Mucosa of descending colon (tissue), 3 donors: ENCODE measurements at places on chromosomes 2 and 18. TPM values are rescaled to one million over a fixed set of nuclear protein-coding genes. Genes with fewer than 3 reads are reported as not detected.
A peak's percentile ranks its signal among the peaks of the same experiment; 100 is the strongest.

- no peak for DNase-seq
Measured at GRCh38 chr18:79222790-79223189, 153.6 kb downstream of the ATP9B start.

- no peak for DNase-seq
Measured at GRCh38 chr18:68694316-68694715, 20.6 kb downstream of the TMX3 start.

DNA sequence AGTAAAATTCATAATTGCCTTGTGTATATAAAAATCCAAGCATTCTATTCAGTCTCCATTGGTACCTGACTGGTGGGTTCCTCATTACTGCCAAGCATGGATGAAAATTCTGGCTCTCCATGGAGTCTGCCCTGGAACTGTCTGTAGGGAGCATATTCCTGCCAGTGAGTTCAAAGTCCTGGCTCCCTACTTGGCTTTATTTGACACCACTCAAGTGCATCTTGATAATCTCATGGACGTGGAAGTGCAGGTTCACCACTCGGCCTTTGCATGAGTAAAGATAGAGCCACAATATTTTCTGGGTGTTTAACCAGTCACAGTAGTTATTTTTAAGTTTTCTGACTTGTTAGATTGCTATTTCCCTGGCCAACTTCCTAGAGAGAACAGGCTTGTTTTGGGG, 63.5 kb downstream of the CNTNAP5 start:
- DNase-seq = no peak

DNA sequence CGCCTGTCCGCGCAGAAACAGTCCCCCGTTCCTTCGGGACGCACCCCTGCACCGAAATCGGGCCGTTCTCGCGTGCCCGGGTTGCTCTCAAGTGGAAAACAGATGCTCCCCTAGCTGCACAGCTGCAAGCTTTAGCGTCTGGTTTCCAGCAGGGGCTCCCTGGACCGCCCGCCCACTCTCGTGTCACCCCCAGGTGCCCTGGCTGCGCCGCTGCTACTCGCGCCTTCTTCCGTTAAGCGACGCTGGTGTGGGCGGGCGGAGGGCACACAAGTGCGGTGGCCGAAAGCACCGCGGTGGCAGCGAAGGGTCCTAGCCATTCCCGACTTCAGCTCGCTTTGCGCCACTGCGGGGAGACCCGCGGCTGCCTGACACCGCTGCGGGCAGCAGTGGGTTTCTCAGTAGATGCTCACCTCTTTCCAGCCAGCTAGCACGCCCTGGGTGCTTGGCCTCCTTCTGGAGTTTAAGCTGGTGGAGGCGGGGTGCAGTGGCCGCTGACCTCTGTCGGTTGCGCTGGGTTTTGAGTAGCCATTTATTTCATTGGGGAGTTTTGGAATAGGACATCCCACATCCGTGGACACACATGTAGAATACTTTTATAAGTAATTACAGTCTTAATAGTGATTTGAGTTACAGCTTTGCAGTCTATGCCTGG, 806 bp downstream of the ZNF407 start:
- DNase-seq = peak; percentile 59

GRCh38 chr2:86284987-86285386, 52.4 kb downstream of the REEP1 start:
- no peak for DNase-seq

GRCh38 chr2:3377279-3377611, 373 bp downstream of the EIPR1 start:
- DNase-seq = no peak

GRCh38 chr18:30106356-30106755, 936.2 kb downstream of the DSC3 start:
- DNase-seq = no peak

GRCh38 chr2:111534910-111535352, 349.1 kb downstream of the ANAPC1 start:
- peak; percentile 54 for DNase-seq

GRCh38 chr2:105490204-105490603, 91.4 kb upstream of the FHL2 start:
- DNase-seq = no peak

GRCh38 chr2:197908990-197909776, 104.8 kb downstream of the PLCL1 start:
- DNase-seq = no peak

- DNase-seq = no peak
Measured at GRCh38 chr2:232139786-232140562, 178.5 kb downstream of the DIS3L2 start.

GRCh38 chr18:49510393-49511115, 23.5 kb upstream of the C18orf32 start:
- DNase-seq = peak; percentile 64

DNA sequence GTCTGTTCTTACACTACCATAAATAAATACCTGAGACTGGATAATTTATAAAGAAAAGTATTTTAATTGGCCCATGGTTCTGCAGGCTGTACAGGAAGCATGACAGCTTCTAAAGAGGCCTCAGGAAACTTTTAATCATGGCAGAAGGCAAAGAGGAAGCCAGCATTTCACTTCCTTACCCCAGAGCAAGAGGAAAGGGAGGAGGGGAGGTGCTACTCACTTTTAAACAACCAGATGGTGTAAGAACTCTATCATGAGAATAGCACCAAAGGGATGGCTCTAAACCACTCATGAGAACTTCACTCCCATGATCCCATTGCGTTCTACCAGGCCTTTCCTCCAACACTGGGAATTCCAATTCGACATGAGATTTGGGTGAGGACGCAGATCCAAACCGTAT, 344.4 kb upstream of the SLC39A10 start:
- no peak for DNase-seq

- no peak for DNase-seq
Measured at GRCh38 chr2:191777351-191777750, 69.5 kb downstream of the CAVIN2 start.

DNA sequence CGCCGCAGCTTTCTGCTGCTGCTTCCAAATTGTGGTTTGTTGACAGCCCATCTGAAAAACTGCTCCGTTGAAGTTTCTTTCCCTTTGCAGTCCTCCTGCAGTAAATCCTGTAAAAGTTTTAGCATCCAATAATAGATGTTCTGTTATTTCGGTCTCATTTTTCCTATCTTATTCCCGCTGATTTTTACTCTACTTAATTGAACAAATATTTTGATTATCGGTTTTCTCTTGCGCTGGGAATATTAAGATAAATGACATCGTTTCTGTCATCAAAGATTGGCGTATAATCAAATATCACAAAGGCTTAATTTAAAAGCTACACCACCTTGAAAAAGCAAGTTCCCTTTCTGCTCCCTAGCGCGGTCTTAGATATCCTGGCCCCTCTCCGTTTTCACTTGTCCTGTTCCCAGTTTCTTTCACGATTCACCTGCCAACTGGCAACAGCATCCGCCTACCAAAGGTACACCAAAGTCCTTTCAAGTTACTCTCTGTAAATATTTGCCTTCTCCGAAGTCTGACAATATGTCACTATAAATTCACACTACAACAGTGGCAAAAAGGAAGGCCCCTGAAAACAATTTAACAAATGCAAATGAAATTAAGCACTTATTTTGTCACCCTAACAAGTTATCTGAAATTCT, 1.0 kb upstream of the STRN start:
- peak; percentile 75 for DNase-seq

DNA sequence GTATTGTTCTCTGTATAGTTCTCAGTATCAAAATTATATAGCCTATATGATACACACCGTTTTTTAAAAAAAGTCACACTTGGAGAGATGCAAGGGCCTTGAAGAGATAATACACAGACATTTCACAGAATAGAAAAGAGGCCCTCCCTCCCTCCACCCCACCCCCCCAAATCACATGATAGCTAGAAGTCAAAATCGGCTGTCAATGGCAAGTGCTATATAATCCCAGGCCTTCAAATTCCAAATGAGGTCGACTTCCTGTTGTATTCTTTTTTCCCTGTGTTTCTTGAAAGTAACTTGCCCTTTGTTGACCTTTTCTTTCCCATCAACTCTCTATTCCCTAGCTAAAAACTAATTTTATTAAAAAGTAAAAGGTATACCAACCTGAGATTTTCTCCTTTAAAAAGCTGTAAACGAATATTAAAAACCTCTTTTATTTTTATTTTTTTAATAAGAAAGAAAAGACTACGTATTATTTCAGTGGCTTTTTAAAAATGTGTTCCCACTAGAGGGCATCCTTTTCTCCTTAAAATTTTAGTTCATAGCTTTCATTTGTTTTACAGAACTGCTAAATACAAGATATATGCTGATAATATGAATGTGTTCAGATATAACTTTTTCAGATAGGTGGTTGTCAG, 46.6 kb downstream of the KCMF1 start:
- DNase-seq = no peak

GRCh38 chr18:10148189-10148929, 234.5 kb downstream of the VAPA start:
- DNase-seq = no peak

DNA sequence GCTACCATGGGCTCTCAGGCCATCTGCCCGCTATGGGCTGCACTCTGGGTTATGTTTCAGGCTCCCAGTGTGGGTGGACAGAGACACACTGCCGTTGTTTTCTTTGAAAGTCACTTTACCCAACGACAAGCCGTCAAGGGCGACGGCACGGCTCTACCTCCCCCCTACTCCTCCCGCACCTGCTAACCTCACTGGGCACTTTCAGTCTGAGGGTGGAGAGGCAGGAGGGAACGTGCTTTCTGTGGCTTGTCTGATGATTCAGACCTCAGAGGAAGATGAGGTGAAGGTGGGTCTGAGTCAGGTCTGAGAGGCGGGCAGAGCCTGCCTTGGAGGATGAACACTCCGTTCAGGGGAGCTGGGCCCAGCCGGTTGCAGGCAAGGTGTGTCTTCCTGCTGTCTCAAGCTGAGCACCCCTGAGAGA, 147.6 kb upstream of the HDAC4 start:
- no peak for DNase-seq

DNA sequence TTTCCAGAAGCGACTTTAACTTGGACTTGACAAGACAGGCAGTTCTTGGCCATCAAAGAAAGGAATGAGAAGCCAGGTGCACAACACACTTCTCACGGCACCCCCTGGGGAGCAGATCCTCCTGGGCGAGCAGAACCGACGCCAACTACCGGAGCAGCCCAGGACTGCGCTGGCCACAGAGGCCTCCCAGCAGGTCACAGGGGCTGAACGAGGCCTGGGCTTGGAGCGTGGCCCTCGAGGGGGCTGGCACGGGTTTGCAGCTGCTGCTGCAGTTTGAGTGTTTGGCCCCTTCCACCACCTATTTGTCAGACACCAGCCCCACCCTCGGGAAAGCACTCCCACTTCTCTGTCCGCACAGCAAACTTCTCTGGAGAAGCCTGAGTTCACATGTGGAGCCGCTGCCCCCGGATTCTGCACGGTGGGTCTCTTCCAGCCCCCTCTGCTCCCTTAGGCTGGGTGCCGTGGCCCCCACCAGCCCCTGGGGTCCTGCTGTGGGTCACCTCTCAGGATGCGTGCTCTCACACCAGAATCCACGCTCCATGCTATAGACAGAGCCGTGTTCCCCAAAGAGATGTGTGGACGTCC, 306.7 kb upstream of the SALL3 start:
- DNase-seq = no peak

Gene FOXI3
- total RNA-seq = not detected

Gene ARMC9
- 10.9 TPM for total RNA-seq

Gene GDF7
- 0.73 TPM for total RNA-seq

Gene VWA3B
- total RNA-seq = 2.7 TPM

Gene MSTN
- total RNA-seq = 0.26 TPM

Gene DSC3
- total RNA-seq = 0.19 TPM

Gene ICOS
- 0.38 TPM for total RNA-seq

Gene RMC1
- 33.5 TPM for total RNA-seq

Gene SLC23A3
- total RNA-seq = 13.6 TPM

Gene CNNM4
- total RNA-seq = 53.4 TPM

Gene AQP12B
- 3.9 TPM for total RNA-seq

Gene RGPD3
- 0.26 TPM for total RNA-seq
